Naive thymus-derived CD8-positive, alpha-beta T cell (primary cell): ENCODE measurements at places on chromosomes 11 and 22. TPM values are rescaled to one million over a fixed set of nuclear protein-coding genes. Genes with fewer than 3 reads are reported as not detected.

TYR gene
- total RNA-seq: not detected

GRCh38 chr22:38866399-38867123 lies 5.5 kb downstream of the CBX6 start:
- DNase-seq: peak; percentile 55
- H3K27ac ChIP-seq: no peak overlapping the region
- no peak overlapping the region for H3K4me3 ChIP-seq
- H3K36me3 ChIP-seq: no peaks in the 10 kb centered on the region

OR51I1 gene
- not detected for total RNA-seq

MAP6 gene
- not detected for total RNA-seq

SPON1 gene
- 18.9 TPM for total RNA-seq

HTR3A gene
- not detected for total RNA-seq

IFITM10 gene
- total RNA-seq: 2.0 TPM

DNA sequence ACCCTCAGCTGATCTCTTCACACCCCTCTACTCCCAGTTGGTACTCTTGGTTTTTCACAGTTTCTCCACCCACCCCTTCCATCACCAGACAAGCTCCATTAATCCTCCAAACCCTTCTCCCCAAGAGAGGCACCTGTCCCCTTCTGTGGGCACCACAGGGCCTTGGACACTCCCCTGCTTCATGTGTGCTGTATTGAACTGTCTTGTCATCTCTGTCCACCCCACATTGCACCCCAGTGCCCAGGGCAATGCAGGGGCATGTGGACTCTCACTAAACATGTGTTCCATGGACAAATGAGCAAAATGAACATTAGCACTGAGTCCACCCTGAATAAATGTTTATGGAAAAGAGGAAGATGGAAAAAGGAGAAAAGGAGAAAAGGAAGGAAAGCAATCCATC lies 181.4 kb downstream of the BCR start:
- H3K27me3 ChIP-seq: peaks cover 7% of the 10 kb centered on the region
- no peaks in the 10 kb centered on the region for H3K4me1 ChIP-seq
- no peaks in the 10 kb centered on the region for H3K36me3 ChIP-seq
- no peak for DNase-seq

DNA sequence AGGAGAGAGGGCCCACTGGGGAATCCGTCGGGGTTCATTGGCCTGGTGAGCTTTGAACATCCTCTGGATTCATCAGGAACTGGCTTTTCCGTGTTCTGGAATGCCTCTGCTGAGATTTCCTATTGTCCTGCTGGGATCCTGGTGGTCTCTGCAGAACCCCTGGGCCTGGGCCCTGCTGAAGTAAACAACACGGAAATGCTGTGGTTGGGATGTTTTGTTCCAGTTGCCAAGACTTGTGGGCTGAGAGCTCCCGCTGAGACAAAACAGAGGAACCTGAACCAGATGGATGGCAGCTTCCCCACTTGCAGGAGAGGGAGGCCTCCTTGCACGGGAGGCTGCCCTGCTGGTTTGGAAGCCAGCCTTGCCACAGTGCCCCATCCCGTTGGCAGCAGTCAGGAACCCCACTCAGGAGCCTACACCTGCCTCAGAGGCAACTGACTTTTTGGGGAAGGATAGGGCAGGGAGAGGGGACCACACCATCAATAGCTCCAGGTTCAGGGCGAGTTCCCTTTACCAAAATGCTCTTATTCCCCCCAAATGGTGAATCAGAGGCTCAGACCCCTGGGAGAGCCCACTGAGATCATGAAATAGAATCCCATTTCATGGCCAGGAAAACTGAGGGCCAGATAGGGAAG lies 60.7 kb downstream of the LRRC32 start:
- no peak overlapping the region for H3K4me3 ChIP-seq
- peak; percentile 11 for DNase-seq
- no peaks in the 10 kb centered on the region for H3K36me3 ChIP-seq

DNA sequence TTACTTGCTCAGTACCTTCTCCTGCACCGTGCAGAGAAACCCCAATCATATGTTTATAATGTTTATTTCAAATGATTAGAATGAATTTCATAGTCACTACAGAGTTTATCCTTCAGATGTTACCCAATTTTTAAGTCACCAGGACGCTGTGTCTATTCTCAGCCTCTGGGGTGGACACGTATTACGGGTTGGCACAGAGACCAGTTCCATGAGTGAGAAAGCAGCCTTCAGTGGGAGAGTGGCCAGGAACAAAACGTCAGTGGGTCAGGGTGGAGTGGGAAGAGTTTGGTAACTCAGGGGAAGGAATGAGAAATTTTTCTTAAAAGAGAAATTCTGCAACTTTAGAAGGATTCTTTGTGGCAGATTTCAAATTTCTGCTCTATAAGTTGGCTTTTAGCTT lies 77.1 kb upstream of the MTMR2 start:
- DNase-seq: no peak
- H3K27me3 ChIP-seq: no peaks in the 10 kb centered on the region
- H3K4me3 ChIP-seq: no peak overlapping the region
- H3K4me1 ChIP-seq: peaks cover 42% of the 10 kb centered on the region
- peaks cover 27% of the 10 kb centered on the region for H3K36me3 ChIP-seq
- no peak overlapping the region for H3K27ac ChIP-seq

DNA sequence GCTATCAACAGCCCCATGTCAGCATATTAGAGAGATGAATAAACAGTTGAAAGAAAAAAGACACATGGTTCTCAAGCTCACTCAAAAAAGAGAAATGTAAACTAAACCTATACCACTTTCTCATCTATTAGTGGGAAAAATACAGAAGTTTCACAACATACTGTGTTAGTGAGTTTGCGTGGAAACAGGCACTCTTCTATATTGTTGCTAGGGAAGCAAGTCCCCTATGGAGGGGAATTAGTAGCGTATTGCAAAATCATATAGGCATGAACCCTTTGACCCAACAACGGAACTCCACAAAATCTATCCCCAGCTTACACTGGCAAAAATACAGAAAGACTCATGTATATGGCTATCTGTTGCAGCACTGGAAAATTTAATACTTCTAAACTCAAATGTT lies 14.2 kb upstream of the RFPL2 start:
- no peaks in the 10 kb centered on the region for H3K36me3 ChIP-seq
- H3K27ac ChIP-seq: no peak overlapping the region
- H3K27me3 ChIP-seq: peaks cover 9% of the 10 kb centered on the region
- DNase-seq: no peak
- no peak overlapping the region for H3K4me3 ChIP-seq
- H3K4me1 ChIP-seq: no peaks in the 10 kb centered on the region

DNA sequence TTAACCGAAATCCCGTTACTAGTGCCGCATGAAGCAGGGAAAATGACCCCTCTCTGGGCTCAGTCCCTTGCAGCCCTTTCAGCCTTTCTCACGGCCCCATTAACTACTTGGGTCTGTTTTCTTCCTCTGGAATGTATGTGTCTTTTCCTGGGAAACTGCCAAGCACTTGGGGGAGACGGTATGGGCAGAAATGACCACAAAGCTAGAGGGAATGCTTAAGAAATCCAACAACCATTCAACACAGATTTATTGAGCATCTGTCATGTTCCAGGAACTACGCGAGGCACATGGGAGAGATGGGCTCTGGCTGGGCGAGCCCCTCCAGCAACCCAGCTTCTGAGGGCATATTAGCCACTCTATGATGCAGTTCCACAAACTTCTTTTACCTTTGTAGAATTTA lies 462.6 kb downstream of the BUD13 start:
- no peak for DNase-seq
- no peak overlapping the region for H3K27ac ChIP-seq
- H3K4me1 ChIP-seq: no peaks in the 10 kb centered on the region
- H3K4me3 ChIP-seq: no peak overlapping the region
- H3K36me3 ChIP-seq: no peaks in the 10 kb centered on the region

KCNJ5 gene
- not detected for total RNA-seq

- no peak for DNase-seq
- peaks cover 4% of the 10 kb centered on the region for H3K27me3 ChIP-seq
- no peak overlapping the region for H3K4me3 ChIP-seq
- no peaks in the 10 kb centered on the region for H3K4me1 ChIP-seq
Measured at GRCh38 chr11:123273616-123274015, 78.6 kb upstream of the CLMP start.

SYCE3 gene
- total RNA-seq: not detected

NLRP14 gene
- total RNA-seq: not detected

MB gene
- total RNA-seq: not detected

GRCh38 chr11:66116576-66117361 lies 46.7 kb downstream of the PACS1 start:
- DNase-seq: no peak
- H3K36me3 ChIP-seq: no peaks in the 10 kb centered on the region
- peak overlapping the region; percentile 94 for H3K27ac ChIP-seq
- H3K4me1 ChIP-seq: peaks cover 60% of the 10 kb centered on the region
- peak overlapping the region; percentile 79 for H3K4me3 ChIP-seq
